Stimulated activated memory B cell treated with anti-CD40 and anti-IgM and Interleukin-4, amounts not matched to agents 10 μg/mL and 1 μg/mL and 100 μg/mL, for 72 hours (primary cell): ENCODE measurements at places on chromosomes 2 and 18.

DNA sequence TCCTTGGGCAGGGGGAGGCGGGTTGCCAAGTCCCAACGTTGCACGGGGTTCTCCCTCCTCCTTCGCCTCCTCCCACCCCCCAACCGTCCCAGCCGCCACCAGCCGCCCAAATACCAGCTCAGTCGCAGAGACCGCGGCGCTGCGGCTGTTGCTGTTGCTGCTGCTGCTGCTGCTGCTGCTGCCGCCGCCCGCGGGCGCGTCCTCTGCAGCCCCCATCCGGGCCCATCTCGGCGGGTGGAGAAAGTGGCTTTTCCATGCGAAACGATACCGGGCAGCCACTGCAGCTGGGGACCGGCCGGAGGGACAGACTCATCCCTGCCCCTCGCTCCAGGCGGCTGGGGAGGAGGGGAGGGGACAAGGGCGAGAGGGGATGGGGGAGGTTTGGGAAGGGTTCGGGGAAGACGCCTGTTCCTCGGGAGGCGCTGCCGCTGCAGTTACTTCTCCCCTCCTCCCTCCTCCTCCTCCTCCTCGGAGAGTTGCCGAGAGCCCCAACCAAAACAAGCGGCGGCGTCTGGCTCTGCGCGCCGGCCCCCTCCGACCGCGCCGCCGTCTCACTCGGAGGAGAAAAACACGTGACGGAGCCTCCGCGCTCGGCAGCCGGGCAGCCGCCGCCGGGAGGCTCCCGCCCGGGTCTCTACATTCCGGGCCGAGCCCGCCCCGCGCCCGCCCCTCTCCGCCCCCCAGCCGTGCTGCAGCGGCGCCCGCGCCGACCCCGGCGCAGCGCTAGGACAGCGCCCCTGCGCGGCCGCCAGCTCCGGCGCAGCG lies at the start of gene IRS1:
Gene IRS1 (minus strand): TSS at position 610 of the 765 bp plus-strand sequence. CDS start 1,082 bp downstream, outside the sequence.
- peak; percentile 66 for ATAC-seq

DNA sequence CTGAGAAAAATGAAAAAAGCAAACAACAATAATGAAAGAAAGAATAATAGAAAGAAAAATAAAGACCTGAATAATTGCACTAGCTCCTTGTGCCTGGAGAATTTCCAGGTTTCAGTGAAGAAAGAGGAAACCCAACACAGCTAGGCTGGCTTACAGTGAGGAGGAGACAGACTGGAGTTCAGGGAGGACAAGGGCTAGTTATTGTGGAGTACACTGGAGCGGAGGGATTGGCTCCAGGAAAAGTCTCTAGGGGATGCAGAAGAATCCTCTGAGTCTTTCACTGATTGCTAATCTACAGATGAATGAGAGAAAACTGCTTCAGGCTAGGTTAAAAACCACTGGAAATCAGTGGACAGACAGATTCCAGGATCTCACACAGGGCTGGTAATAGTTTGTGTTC lies 163.6 kb upstream of the RBMS1 start:
- ATAC-seq = no peak

- ATAC-seq = peak; percentile 77
Measured at GRCh38 chr2:218399391-218400166, at the start of gene CTDSP1. Gene CTDSP1, plus strand, starts transcription at chr2:218399868. Its CDS starts 223 bp downstream, at chr2:218400091.

- ATAC-seq = no peak
Measured at GRCh38 chr2:128187032-128187654, 96.1 kb downstream of the UGGT1 start.

DNA sequence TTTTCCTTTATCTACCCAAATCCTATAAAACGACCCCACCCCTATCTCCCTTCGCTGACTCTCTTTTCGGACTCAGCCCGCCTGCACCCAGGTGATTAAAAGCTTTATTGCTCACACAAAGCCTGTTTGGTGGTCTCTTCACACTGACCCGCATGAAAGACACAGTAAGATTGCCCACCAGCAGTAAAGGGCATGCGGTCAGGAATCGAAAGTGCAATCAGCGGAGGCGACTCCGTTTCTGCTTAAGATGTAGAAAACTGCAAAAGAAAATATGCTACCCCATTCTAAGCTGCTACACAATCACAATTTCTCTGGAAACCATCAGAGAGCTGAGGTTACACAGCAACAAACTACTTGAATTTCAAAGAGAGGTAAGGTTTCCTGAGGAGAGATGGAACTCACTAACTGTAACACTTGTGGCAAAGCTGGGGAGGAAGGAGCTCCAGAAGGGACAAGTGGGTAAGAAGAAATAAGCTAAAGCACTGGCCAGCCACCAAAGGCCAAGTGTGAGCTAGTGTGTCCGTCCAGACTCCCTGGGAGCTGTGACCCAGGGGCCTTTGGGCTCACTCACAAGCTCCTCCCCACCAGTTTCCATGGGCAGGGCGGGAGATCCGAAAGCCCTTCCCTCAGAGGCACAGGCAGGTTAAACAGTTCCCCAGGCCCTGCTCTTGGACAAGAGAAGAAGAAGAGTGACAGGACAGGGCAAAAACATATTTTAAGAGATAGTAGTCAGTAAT lies 72.8 kb upstream of the TGFA start:
- ATAC-seq = no peak

- ATAC-seq = no peak
Measured at GRCh38 chr2:158232476-158232875, 130.8 kb downstream of the UPP2 start.

GRCh38 chr2:229642371-229642770 lies 72.0 kb downstream of the DNER start:
- no peak for ATAC-seq
